Tibial nerve (tissue), 4 donors: ENCODE measurements at places on chromosomes 6 and 20. TPM values are rescaled to one million over a fixed set of nuclear protein-coding genes. Genes with fewer than 3 reads are reported as not detected.

CD24 gene
- 2.4 TPM for total RNA-seq

DNA sequence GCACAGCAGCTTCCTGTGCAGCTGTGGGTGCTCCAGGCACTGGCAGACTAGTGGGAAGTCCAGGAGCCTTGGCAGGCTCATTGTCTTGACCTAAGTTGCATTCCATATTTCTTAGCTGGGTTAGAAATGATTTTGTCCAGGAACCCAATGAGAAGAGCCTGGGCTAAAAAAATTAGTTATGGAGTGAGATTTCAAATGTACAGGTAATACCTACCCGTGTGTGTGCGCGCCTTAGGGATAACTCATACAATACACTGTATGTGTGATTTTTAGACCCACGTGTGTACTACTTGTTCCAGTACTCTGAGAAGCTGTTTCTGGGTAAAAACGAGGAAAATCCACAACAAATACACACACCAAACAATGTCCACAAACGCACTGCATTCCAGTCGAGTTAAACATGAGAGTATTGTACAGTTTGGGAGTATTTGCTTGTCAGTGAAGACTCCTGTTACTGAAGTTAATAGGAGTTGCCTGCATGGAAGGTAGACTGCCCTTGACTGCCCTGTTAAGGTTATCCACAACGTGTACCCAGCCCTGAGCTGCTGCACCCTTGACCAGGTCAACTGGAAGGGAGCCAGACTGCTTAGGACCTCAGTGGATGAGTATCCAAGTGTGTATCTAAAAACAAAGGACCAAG is 1.4 kb downstream of the PAQR8 start:
- peak overlapping the region; percentile 88 for H3K4me3 ChIP-seq
- peaks cover 15% of the 10 kb centered on the region for H3K4me1 ChIP-seq
- H3K27ac ChIP-seq: peak overlapping the region; percentile 86
- peaks cover 6% of the 10 kb centered on the region for H3K36me3 ChIP-seq
- no peaks in the 10 kb centered on the region for H3K27me3 ChIP-seq

DNA sequence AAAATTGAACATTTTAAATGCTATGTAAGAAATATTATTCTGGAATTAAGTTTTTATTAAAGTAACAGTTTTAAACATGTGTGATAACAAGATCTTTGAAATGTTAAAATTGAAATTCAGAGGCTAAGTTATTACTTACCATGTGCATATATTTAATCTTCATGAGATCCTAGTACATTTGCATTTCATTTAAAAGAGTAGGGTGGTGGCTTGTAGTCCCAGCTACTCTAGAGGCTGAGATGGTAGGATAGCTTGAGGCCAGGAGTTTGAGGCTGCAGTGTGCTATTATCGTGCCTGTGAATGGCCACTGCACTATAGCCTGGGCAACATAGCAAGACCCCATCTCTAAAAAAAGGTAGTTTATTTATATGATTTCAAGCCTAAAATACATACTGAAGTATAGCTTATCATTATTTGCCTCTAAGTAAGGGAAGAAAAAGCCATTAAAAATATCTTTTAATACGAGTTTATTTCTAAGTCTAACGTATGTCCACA is 3.0 kb downstream of the CCR6 start:
- no peaks in the 10 kb centered on the region for H3K36me3 ChIP-seq
- H3K4me3 ChIP-seq: no peak overlapping the region
- no peak for DNase-seq

- no peak overlapping the region for H3K4me3 ChIP-seq
- no peaks in the 10 kb centered on the region for H3K4me1 ChIP-seq
- no peak overlapping the region for H3K27ac ChIP-seq
- H3K27me3 ChIP-seq: no peaks in the 10 kb centered on the region
These were observed 99.9 kb upstream of the PMEPA1 start for GRCh38 chr20:57809661-57810172.

GRCh38 chr20:40679184-40679583 is 9.9 kb downstream of the MAFB start:
- H3K36me3 ChIP-seq: no peaks in the 10 kb centered on the region
- no peaks in the 10 kb centered on the region for H3K27me3 ChIP-seq
- no peak overlapping the region for H3K4me3 ChIP-seq
- no peak overlapping the region for H3K27ac ChIP-seq

GRCh38 chr20:58192567-58192966 is 35.9 kb downstream of the ANKRD60 start:
- H3K36me3 ChIP-seq: no peaks in the 10 kb centered on the region
- H3K4me1 ChIP-seq: no peaks in the 10 kb centered on the region
- no peaks in the 10 kb centered on the region for H3K27me3 ChIP-seq

GRCh38 chr6:150394053-150394898 is 25.5 kb downstream of the IYD start:
- H3K27ac ChIP-seq: no peak overlapping the region
- H3K4me3 ChIP-seq: no peak overlapping the region
- no peaks in the 10 kb centered on the region for H3K4me1 ChIP-seq
- no peak for DNase-seq
